Effector CD4-positive, alpha-beta T cell (primary cell): ENCODE measurements at places on chromosomes 4 and X.
A peak's percentile ranks its signal among the peaks of the same experiment; 100 is the strongest.

DNA sequence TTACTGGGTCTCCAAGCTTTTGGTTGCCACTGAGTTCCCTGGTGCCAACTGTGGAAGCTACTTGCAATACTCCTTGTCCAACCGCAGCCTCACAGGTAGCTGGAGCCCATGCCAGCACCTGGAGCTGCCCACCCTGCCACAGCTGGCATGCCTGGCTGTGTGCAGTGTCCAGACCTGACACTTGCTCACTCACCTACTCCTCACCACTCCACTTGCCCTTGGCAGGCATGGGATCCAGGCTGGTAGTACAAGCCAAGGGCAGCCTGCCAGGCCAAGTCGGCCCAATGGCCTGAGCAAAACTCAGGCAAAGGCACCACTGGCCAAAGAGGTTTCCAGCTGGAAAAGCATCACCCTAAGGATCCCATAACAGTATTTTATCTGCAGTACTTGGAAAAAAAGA, 246.3 kb downstream of the PDGFC start:
- DNase-seq = no peak

DNA sequence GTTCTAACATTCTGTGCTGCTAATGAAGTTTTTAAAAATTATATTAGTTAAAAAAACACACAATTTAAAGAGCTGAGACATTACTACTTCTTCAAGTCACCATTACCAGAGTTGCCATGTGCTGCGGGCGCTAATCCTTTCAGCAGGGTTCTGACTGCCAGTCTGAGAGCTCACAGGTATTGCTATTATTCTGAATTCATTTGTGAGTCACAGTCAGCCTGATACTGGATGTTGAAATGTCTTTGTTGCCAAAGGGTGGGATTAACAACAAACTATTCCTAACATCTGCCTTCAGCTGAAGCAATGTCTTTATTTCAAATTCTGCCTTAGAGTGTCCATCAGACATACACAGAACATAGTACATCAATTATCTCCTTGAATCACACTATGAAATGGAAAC, 197.1 kb upstream of the FGF13 start:
- DNase-seq = no peak

- no peak for DNase-seq
Observed at GRCh38 chrX:100643956-100644860, at the start of gene SRPX2. Gene SRPX2 (plus strand): TSS chrX:100644199. CDS start chrX:100646323, 2,124 bp downstream.

DNA sequence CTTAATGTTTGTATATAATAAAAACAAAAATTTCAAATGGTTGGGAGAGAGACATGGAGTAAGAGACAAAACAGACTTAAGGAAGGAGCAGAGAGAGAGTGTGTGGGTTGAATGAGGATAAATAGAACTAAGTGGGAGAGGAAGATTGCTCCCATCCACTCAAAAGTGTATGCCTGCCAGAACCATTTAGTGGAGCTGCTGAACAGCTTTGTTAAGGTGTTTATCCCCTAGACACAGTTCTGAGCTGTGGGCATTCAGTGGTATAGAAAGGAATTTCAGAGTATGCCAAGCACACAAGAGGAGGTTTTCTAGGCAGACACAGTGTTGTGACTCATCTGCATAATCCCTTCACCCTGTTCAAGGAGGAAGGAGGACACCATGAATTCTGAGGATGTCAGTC, 508.6 kb upstream of the EPHA5 start:
- no peak for DNase-seq

DNA sequence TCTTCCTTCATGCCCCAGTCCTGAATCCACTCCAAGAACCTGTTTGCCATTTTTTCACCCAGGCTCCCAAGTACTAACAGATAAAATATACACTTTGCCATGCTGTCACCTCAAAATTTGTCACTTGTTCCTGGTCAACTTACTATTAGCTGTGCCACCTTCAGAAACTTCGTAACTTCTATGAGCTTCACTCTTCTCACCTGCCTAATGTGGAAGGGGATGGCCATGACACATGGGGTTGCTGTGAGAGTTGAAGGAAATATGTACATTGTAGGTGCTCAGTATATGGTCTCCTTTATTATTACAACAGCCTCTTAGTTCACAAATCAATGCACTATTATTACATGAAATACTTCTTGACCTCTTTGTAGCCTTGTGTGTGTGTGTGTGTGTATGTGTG, 10.4 kb downstream of the TMSB4X start:
- no peak for DNase-seq

DNA sequence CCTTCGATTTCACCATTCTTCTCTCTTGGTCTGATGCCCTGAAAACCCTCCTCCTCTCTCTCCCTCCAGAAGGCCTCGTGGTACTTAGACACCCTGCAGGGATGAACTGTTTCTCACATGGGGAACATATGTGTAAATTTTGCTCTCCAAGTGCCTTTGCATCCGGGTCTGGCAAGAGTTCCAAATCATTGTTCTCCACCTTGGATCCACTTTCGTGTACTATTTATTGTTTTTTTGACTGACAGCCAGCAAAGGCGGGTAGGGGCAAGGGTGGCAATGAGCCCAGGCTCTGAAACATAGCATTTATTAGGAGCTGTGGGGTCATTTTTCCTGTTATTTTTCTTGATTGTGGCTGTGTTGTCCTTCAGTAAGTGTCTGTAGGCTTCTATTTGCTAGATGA, 81.7 kb downstream of the RTL5 start:
- no peak for DNase-seq

- peak; percentile 17 for DNase-seq
Observed at GRCh38 chr4:184409911-184410692, 64.2 kb downstream of the IRF2 start.

GRCh38 chrX:31240982-31241381, 169.1 kb upstream of the FTHL17 start:
- no peak for DNase-seq

- no peak for DNase-seq
Observed at GRCh38 chr4:158715802-158716201, 7.4 kb downstream of the PPID start.

DNA sequence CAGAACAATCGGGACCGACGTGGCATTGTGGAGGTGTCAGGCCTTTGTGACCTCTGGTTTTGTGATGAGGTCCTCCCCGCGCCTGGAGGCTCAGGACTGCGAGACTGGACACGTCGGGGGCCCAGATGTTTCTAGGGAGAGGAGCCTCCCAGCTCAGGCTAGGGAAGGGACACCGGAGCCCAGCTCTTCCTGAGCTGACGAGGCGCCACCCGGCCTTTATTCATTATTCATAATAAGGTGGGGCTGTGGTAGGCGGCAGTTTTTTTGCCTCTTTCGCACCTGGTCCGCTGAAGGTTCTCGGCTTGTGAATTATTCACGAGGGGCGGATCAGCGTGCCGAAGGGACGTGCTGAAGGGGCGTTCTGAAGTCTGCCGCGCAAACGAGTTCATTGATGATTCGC, 2.3 kb upstream of the UBA1 start:
- peak; percentile 33 for DNase-seq

DNA sequence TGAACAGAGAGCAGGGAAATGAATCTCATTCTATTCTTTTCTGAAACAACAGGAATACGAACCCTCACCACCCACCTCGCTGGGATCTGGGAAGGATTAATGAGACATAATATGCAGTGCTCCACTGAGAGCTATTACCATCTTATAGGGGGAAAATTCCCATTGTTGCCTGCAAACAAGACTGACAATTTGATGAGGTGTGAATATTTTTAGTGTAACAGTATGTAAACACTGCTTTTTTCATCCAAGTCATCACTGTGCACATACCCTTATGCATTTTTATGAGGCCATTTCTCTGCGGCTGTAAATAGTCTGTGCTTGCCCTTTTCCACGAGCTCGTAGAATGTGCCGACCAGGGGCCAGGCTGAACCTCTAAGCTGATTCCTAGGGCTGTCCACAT, 285.6 kb upstream of the CPEB2 start:
- DNase-seq = no peak

DNA sequence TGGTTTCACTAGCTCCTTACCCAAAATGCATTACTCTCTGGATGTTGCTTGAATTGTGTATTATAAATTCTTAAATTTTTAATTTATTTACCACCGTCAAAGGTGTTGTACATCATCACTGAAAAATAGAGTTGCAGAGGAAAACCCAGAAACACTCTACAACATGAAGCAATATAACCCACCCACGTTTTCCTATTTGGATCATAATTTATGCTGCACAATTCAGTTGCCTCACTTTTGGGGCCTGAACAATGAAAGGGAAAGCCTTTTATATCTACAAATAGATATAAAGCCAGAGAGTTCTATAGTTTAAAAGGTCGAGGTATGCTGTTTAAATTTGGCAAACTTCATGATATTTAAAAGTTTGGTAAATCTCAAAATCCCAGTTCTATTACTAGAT, 115.4 kb downstream of the MGST2 start:
- no peak for DNase-seq
